NCI-H187 (cell line): ENCODE measurements at places on chromosomes 2 and 18.

- DNase-seq = no peak
Observed at GRCh38 chr2:138949517-138949916, 169.3 kb upstream of the NXPH2 start.

DNA sequence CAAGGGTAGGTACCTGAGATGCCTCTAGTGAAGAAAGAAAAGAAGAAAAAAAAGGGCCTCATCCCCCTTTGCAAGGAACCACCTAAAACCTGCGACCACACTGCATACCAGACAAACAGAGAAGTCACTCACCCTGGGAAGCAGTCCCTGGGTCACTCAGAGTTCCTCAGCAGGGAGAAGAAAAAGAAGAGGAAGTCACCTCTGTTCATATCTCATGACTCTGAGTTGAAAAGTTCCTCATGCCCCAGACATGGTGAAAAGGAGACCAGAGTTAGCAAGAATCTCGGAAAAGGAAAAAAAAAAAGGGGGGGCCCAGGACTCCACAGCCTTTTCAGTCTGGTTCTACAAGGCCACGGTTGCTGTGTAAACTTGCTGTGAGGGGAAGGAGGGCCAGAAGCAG, 478.4 kb upstream of the NRXN1 start:
- DNase-seq = no peak

- DNase-seq = no peak
Observed at GRCh38 chr18:44388329-44388728, 292.4 kb upstream of the SETBP1 start.

DNA sequence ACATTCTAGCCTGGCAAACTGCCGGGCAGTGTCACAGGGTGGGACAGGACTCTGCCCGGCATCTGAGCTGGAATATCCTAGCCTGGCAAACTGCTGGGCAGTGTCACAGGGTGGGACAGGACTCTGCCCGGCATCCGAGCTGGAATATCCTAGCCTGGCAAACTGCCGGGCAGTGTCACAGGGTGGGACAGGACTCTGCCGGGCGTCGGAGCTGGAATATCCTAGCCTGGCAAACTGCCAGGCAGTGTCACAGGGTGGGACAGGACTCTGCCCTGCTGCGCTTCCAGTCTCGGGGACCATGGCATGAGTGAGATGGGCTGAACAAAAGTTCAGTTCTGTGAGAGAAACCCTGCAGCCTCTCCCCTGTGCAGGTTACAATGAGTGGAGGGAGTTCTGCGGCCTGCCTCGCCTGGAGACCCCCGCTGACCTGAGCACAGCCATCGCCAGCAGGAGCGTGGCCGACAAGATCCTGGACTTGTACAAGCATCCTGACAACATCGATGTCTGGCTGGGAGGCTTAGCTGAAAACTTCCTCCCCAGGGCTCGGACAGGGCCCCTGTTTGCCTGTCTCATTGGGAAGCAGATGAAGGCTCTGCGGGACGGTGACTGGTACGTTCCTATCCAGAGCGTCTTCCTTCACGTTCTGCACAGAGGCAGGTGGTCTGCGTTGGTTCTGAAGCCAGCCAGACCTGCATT, 80.3 kb downstream of the TPO start:
- no peak for DNase-seq

- no peak for DNase-seq
Observed at GRCh38 chr2:223909001-223909741, 36.0 kb downstream of the WDFY1 start.
